ENCODE measurements at places on chromosomes 2 and 18.
A peak's percentile ranks its signal among the peaks of the same experiment; 100 is the strongest.

DNA sequence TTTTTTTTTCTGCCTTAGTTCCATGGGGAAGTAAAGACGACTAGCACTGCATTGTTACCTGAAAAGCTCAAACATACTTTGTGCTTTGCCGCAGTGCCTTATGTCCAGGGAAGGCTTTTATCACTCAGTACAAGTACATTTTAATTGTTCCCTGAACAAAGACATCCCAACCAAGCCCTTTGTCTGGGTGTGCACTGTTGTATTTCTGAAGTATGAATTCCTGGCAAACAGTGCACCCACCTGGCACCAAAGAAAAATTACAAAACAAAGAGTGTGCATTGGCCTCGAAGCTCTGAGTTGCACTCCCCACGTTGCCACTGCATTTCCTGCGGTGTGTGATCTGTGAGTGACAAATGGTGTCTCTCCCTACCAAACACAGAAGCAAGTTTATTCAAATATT lies 858.5 kb upstream of the PIK3C3 start:
- no peak for DNase-seq

DNA sequence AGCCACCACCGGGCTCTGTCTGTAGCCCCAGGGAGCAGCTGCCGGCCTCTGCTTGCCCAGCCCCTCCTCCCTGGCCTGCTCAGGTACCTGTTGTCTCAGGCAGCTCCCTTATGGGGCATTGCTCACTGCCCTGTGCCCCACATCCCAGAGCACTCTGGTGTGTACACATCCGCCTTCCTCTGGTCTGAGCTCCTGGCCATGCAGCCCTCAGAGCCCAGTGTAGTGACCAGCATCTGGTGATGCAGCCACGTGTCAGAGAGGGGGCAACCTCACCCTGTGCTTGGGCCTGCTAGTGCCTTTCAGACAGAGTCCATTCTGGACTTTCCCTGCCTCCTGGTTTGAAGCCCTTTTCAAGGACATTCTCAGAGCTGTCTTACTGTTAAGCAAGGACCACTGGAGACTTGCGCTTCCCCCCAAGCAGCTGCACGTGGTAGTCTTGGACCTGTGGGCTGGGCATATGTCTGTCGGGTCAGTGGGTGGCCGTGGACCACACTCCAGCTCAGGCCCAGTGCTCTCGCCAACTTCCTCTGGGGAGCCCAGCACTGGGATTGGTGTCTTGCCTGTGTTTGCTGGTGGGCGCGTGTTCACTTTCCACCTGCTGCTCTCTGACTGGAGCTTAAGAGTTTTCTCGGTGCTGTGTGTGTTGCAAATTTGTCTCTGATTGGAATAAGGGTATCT lies 30.7 kb downstream of the DGKD start:
- no peak for DNase-seq

DNA sequence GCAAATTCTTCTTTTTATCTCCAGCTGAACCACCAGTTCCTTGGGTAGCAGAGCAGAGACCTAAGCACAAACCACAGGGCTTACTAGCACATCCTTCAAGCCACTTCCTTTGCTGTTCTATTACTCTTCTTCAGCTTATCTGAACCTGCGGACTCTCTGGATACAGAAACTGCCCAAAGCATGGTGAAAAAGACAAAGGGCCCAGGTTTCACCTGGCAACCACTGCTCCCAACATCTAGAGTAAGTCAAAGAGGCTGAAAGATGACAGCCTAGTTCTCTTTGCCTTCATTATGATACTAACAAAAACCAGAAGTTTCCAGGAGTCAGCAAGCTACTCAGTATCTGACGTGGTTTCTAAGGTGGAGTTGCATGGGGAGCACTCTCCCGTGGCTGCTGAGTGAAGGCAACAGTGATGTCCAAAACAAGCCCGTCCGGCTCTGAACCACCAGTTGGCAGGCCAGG lies 43.4 kb downstream of the KANSL3 start:
- no peak for DNase-seq

GRCh38 chr2:201182650-201183364 lies at the start of gene CASP10:
CASP10 (plus strand) TSS chr2:201183141; CDS start chr2:201185778, 2,637 bp downstream.
- DNase-seq, result peak; percentile 21

DNA sequence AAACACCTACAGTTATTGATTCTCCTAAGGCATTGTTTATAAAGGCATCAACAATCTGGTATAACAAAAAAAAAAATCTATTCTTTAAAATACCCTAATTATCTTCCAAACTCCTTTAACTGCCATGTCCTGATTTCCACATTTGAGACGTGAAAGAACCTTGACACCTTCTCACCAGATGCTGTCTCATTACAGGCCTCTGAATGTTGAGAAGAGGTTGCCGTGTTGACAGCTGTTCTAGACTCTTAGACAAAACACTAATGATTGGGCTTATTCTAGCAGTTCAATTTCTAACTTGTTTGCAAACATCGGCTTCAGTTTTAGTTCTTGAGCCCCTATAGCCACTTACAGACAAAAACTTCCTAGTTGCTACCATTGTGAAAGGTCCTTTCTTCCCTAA lies 988.8 kb downstream of the LRP1B start:
- no peak for DNase-seq

GRCh38 chr2:56244911-56245530 lies 61.2 kb downstream of the CCDC85A start:
- DNase-seq, result no peak

DNA sequence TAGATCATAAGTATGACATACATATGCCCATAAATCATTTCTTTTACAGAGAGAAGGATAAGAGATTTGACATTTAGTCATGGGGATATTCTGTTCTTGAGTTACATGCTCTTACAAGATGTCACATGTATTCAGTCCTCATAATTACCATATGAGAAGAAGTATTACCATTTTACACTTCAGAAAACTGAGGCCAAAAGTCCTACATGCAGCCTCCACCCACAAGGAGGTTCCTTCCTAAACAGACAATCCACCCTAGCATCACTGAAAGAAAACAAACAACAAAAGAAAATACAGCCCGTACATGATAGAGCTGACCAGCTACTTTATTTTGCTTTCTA lies 335.1 kb downstream of the SETBP1 start:
- DNase-seq, result no peak

DNA sequence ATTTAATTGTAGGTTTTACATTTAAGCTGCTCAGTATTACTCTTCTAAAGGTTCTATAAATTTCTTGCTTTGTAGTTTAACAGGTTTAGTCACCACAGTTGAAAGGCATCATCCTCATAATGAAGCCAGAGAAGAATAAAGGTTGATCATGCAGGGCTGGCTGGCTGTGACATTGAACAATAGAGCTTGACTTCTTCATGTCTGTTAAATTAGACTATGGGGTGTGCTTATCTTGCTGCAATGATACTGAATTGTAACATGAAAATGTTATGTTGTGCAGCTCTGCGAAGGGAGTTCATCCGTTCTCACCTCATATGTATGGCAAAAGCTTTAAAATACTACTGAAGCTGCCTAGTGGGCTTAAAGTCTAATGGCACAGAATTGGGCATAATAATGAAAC lies 81.8 kb downstream of the CAMKMT start:
- no peak for DNase-seq

DNA sequence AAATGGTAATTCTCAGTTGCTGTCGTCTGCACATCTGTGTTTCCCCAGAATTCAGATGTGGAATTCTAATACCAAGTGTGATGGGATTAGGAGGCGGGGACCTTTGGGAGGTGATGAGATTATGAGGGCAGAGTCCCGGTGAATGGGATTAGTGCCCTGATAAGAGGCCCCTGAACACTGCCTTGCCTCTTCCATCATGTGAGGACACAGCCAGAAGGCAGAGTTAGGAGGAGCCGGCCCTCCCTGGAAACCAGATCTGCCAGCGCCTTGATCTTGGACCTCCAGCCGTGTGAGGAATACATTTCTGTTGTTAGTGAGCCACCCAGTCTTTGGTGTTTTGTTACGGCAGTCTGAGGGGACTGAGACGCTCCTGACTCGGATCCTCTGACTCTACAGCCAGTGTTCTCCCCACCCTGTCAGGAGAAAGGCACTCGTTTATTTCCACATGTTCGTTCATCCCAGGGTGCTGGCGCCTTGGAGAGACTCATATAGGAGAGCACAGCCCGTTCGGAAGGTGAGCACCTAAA lies 395.0 kb downstream of the ZNF516 start:
- DNase-seq, result no peak

DNA sequence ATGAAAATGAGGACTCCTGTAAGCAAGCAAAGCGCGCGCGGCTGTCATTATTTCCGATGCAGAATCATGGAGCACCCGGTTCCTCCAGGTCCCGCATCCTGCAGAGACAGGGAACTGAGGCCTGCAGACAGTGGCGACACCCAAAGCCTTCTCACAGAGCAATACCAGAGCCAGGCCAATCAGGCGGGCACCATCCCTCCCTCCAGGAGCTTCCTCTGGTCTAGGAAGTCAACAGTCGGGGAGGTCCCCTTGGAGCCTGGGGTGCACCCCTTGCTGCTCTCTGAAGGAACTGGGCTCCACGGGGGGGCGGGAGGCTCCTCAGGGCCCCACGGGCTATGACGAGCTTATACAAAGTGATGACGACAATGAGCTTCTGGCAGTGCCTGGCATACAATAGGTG lies 60.3 kb upstream of the HPCAL1 start:
- DNase-seq, result no peak

DNA sequence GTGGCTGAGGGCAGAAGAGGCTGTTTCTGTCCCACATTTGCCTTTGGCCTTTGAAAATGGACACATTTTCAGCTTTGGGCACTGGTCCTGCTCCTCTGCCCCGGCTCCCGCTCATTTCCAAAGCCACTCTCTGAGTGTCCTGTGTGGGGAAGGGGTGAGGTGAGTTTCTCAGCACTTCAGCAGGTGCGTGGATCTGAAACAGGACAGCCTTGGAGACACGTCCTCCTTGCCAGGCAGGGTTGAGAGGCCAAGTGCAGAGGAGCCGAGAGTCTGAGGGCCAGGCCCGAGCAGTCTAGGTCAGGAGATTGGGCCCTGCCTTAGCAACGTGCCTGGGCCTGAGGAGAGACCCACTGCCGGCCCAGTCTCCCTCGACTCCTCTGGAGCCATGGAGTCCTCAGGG lies 21.9 kb upstream of the ALPI start:
- DNase-seq, result no peak

DNA sequence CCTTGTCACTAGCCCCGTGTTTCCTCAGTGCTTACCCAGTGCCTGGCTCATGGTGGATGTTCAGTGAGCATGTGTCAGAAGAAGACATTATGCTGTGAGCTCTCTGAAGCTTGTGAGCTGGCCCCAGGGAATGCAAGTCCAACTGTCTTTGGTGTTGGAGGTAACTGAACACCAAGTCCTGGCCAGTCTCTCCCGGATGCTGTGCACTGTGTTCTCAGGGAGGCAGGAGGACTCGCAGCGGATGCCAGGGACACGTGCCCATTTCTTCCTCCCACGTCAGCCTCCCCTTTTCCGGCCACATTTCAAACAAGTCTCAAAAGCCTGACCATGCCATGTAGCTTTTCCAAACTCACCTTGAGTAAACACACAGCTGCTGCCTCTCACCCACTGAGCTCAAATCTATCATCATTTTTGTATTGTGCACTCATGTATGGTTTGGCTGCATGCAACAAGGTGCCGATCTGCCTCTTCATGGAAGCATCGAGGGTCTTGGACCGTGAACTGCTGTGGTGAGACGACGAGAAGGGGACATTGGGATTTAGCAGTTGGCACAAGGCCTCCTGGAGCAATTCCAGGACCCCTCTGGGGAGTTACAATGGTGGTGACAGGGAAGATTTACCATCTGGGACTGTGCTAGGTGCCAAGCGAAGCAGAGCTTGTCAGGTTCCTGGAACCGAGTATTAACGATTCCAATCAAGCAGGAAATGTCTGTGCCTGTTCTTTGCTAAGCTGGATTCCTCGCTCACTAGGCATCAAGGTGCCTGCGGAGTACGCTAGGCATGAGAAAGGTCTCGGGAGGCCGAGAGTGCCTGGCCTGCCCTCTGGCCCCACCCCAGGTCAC lies 44.4 kb upstream of the MGAT4A start:
- no peak for DNase-seq

- DNase-seq, result no peak
Measured at GRCh38 chr2:127045792-127046501, 61.0 kb downstream of the BIN1 start.

- no peak for DNase-seq
Measured at GRCh38 chr2:221876016-221876415, 303.9 kb upstream of the EPHA4 start.

GRCh38 chr2:205683502-205684367 lies 1.4 kb downstream of the NRP2 start:
- no peak for DNase-seq

DNA sequence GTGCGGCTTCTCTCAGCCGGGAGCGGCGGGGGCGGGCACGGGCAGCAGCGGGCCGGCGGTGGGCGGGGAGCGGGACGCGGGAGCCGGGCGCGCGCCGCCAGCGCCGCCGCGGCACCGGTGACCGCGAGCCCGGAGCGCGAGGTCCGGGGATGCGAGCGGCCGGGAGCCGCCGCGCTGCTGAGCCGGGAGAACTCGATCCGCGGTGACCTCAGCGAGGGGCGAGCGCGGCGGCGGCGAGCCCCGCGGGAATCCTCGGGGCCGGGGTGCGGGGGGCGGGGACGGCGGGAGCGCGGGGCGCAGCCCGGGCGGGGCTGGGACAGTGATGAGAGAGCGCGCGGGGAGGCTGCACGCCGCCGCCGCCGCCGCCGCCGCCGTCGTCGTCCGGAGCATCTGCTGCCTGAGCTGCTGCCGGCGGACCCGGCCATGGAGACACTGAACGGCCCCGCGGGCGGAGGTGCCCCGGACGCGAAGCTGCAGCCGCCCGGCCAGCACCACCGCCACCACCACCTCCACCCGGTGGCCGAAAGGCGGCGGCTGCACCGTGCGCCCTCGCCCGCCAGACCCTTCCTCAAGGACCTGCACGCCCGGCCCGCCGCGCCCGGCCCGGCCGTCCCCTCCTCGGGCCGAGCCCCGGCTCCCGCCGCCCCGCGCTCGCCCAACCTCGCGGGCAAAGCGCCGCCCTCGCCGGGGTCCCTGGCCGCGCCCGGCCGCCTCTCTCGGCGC lies at the start of gene MTCL1:
TSS of gene MTCL1 (plus strand) at position 319 of the 723 bp plus-strand sequence. CDS start at position 424, 105 bp downstream.
- DNase-seq, result no peak

DNA sequence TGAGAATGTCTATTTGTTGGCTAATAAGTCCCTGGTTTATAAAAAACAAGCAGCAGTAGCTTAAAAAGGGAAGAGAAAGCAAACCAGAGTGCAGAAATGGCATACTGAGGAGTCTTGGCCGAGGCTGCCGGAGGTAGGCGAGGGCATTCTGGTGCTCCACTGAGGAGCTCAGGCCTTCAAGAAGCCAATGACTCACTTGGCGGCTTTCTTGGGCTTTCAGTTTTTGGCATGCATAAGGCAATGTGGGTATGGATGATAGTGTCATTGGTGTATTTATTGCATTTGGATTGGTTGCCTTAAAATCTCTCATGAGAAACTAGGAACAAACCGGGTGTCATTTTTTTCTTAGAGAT lies 119.6 kb upstream of the ARL5A start:
- no peak for DNase-seq

GRCh38 chr2:101473911-101474701 lies 806 bp downstream of the RFX8 start:
- peak; percentile 8 for DNase-seq

GRCh38 chr2:12168354-12168753 lies 421.9 kb downstream of the LPIN1 start:
- no peak for DNase-seq

- no peak for DNase-seq
Measured at GRCh38 chr2:19810637-19811036, 91.1 kb downstream of the TTC32 start.

GRCh38 chr2:238159071-238159539 lies 335 bp downstream of the ERFE start:
- DNase-seq, result no peak

Data from stimulated activated CD4-positive, alpha-beta T cell treated with anti-CD3 and anti-CD28 coated beads, Interleukin-2, amount 100 ng/mL, for 4 hours (primary cell).